ENCODE measurements at places on chromosomes 1 and 21.

- no peak for DNase-seq
Measured at GRCh38 chr1:71135571-71135970, 54.7 kb upstream of the ZRANB2 start.

- DNase-seq: no peak
Measured at GRCh38 chr1:107914119-107914765, 50.7 kb downstream of the VAV3 start.

- DNase-seq: no peak
Measured at GRCh38 chr1:207808322-207808705, 56.5 kb downstream of the CD46 start.

- no peak for DNase-seq
Measured at GRCh38 chr1:17265950-17266349, 17.1 kb downstream of the PADI3 start.

GRCh38 chr1:172363852-172364251 lies 56.6 kb upstream of the C1orf105 start:
- no peak for DNase-seq

- no peak for DNase-seq
Measured at GRCh38 chr1:230861489-230861888, 6.8 kb downstream of the C1orf198 start.

- DNase-seq: no peak
Measured at GRCh38 chr1:233006108-233006507, 55.7 kb downstream of the NTPCR start.

- DNase-seq: no peak
Measured at GRCh38 chr1:94894630-94895029, 32.3 kb downstream of the CNN3 start.
